ENCODE measurements at places on chromosomes 1 and 21. TPM values are rescaled to one million over a fixed set of nuclear protein-coding genes. Genes with fewer than 3 reads are reported as not detected.

DNA sequence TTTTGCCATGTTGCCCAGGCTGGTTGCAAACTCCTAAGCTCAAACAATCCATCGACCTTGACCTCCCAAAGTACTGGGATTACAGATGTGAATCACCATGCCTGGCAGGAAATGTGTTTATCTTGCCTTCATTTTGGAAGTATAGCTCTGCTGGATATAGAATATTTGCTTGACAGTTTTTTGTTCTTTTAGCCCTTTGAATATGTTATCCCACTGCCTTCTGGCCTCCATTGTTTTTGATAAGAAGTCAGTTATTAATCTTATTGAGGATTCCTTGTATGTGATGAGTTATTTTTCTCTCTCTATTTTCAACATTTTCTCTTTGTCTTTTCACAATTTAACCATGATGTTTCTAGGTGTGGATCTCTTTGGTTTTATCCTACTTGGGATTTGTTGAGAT, 112.9 kb upstream of the RAB3GAP2 start:
- no peak for DNase-seq

NES gene
- 0.13 TPM for total RNA-seq

S100A1 gene
- total RNA-seq, result 0.17 TPM

PALMD gene
- total RNA-seq, result 0.63 TPM

C1orf87 gene
- not detected for total RNA-seq

HSPA6 gene
- total RNA-seq, result 1.5 TPM

TRIM58 gene
- total RNA-seq, result 3.7 TPM

PROX1 gene
- total RNA-seq, result not detected

GREM2 gene
- not detected for total RNA-seq

DNA sequence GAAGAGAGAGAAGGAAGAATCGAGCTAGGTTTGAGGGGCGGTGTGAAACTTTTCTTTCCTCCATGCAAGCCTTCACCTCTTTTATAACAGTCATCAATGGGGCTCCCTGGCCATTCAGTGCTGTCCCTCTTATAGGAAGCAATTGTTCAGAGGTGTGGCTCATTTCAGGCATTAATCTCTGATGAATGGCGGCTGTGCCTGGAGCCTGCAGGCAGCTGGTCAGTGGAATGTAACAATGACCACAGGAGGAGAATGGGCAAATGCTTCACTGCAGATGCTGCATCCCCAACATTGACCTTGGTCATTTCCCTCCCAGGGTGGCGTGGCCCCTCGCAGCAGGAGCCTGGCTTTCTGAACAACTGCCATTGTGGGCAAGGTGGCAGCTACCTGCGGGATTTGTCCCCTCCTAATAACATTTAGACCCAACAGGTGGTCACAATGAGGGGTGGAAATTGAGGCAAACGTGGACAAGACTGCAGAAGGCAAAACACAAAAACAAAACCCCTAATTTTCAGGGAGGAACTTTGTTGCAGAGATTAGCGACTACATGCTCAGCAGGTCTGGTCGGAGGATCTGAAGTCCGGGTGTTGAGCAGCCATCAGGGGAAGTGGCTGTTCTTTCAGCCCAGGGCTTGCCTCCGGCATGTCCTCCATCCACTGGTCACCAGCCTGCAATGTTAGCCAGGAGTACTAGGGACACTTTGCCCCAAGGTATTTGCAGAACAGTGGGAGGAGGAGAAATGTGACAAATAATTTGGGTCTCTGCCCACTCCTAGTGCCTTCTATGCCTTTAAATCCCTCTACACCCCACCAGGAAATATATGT, 97.3 kb upstream of the PAXBP1 start:
- DNase-seq, result no peak

TAL1 gene
- 0.10 TPM for total RNA-seq

WNT9A gene
- 0.33 TPM for total RNA-seq

DNA sequence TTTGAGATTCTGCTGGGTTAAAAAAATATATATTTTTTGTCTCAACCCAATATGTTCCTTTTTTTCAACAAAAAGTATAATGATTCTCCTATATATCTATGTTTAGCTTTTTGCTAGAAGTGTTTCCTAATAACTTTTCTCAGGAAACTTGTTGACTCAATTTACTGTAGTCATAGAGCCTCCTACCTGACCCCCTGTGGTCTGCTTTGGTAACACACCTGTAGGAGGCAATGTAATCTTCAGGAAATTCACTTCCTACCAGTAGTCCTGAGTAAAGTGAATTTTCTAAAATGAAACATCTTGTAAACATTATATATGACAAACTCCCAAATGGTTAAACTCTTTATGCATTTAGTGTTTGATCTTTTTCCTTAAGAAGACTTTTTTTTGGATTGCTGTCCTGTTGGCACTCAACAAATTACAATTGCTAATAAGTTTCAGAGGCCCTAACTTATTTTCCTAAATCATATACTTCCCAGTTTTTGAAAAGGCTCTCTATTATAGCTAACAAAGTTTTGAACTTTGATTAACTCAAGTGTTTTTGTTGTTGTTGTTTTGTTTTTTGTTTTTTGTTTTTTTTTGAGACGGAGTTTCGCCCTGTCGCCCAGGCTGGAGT, 118.3 kb downstream of the OLFML2B start:
- DNase-seq, result no peak

DNA sequence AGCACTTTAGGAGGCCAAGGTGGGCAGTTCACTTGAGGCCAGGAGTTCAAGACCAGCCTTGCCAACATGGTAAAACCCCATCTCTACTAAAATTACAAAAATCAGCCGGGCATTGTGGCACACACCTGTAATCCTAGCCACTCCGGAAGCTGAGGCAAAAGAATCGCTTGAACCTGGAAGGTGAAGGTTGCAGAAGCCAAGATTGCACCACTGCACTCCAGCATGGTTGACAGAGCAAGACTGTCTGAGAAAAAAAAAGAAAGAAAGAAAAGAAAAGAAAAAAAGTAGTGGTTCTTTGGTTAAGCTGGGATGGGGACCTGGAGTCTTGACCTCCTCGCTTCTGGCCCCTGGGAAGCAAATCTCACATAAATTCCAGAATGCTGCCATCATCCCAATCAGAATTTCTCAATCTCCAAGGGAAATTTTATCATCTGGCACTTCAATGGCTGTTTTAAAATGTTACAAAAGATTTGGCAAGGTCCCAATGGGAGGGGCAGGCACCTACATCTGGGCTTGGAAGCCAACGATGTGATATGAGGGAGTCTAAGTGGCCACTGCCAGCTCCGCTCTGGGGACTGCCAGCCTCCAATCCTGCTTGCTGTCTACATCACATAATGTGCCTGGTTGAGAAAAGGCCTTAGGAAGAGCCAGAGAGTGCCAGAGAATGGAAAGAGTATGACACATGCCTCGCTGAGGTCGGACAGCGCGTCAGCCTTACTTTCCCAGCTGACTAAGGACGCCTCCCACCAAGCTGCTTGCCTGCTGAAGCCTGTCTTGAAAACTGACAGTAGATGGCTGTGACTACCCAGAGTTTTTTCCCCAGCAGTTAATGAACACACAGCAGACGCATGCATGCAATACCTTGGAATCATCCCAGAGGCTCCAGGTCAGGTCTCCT, 42.1 kb upstream of the SRP9 start:
- DNase-seq, result peak; percentile 95

DNA sequence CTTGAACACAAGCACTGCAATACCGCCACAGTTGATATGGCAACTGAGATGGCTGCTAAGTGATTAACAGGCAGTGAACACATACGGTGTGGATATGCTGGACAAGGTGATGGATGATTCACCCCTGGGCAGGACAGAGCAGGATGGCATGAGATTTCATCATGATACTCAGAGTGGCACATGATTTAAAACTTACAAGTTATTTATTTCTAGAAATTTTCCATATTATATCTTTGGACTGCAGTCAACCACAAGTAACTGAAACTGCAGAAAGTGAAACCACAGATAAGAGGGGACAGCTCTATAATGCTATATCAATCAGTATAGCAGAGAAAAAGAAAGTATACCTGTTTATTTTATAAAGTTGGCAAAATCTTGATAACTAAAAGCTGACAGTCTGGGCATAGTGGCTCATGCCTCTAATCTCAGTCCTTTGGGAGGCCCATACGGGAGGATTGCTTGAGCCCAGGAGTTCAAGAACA, 47.9 kb downstream of the PHACTR4 start:
- DNase-seq, result peak; percentile 82

- peak; percentile 42 for DNase-seq
Observed at GRCh38 chr1:53127546-53127945, 14.9 kb downstream of the SLC1A7 start.

DNA sequence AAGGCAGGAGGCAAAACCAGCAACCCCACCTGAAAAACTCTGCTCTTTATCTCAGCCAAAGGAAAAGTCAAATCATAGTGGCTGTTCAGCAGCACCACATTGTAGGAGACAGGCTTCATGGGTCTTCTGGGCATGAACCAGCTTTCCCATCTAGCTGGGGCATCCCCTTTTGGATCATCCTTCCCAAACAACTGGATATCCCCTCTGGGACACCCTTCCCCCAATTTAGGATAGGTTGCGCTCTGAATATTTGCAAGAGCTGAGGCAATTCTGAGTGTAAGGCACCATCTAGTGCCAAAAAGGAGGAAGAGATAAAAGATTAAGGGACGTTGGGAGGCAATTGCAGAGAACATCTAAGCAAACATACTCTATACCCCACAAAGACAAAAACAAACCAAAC, 295.8 kb downstream of the MATN1 start:
- DNase-seq, result no peak

PRAMEF6 gene
- not detected for total RNA-seq

DNA sequence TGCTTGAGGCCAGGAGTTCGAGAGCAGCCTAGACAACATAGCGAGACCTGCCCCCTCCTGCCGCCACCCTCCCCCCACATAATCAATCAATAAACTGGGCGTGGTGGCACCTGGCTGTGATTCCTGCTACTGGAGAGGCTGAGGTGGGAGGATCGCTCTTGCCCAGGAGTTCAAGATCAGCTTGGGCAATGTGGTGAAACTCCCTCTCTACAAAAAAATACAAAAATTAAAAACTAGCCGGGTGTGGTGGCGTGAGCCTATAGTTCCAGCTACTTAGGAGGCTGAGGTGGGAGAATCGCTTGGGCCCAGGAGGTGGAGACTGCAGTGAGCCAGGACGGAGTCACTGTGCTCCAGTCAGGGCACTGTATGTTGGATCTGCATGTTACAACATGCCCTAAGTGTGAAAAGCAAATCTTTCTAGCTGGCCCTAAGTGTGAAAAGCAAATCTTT, 7.0 kb upstream of the MDM4 start:
- DNase-seq, result no peak

DNA sequence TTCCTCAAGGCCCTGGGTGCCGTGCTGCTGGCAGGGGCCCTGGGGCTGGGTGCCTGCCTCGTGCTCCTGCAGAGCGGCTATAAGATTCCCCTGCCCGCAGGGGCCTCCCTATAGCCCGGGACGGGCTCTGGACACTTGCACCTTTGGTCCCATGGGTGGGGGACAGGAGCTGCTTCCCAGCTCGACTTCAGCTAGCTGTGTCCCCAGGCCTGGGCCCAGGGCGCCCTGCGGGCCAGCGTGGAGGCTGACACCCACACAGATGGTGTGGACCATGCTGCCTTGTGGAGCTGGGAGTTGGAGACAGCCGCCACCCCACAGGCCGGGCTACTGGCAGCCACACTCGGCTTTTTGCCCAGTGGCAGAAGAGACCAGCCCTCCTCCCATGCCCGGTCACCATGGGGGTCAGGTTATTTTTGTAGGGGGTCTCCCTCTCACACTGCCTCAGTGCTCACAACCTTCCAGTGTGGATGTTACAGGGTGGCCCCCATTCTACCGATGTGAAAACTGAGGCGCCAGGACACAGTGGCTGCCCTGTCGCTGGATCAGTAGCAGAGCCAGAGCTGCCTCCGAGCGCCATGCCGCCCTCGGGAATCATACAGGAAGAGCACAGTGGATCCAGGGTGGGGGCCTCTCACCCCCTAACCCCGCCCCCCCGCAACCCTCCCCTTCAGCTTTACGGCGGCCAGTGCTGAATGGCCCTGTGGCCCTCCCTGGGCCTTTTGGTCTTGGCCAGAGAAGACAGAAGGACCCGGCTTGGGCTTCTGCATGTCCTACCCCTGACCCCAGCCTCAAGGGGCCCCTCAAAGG, 57.8 kb downstream of the DISP3 start:
- no peak for DNase-seq

DNA sequence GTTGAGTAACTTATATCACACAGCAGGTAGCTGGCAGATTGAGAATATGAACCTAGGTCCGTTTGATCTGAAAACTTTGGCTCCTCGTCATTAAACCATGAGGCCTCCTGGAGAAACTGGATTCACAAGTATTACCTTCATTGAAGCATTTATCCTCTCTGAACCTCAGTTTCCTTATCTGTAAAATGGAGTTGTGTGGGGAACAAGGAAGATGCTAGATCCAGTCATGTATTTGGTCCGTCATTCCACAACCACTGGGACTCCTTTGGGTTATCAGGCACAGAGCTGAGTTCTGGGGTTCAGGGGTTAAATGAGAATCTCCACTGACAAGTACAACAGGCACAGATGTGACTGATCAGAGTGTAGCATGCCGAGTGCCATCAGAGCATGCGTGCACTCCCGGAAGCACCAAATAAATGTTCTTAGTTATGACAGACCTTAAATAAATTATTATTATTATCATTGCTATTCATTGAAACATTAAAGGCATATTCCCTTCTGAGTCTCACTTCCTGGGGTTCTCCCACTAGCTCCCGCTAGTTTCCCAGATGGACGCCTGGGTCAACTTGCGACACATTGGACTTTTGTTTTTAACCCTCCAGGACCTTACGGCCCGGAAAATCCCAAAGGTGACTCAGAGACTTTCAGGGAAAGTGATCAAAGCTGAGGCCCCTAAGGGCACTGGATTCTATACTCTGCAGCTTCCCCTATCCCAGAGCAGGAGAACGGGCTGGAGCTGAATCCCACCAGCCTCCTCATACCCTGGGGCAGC, 130.6 kb downstream of the PLPP3 start:
- no peak for DNase-seq

DNA sequence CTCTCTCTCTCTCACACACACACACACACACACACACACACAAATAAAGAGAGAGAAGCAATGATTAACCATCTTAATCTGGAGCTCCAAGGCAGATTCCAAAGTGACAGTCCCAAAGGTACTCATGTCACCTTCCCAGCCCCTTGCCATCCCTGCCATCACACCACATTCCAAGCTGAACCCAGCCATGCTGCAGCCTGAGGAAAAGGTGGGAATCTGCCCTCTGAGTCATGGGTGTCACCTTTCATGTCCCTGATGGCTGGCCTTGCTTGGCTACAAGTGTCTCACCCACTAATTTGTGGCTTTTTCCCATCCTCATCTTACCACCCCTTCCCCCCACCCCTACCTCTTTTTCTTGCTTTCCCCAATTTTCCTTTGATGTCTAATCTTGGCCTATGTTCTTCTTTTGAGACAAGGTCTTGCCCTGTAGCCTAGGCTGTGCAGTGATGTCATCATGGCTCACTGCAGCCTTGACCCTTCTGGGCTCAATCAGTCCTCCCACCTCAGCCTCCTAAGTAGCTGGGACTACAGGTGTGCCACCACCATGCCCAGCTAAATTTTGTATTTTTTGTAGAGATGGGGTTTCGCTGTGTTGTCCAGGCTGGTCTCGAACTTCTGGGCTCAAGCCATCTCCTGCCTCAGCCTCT, 3.2 kb downstream of the ANXA9 start:
- DNase-seq, result no peak
